NCI-H1694 (cell line): ENCODE measurements at places on chromosomes 6 and 20.
A peak's percentile ranks its signal among the peaks of the same experiment; 100 is the strongest.

DNA sequence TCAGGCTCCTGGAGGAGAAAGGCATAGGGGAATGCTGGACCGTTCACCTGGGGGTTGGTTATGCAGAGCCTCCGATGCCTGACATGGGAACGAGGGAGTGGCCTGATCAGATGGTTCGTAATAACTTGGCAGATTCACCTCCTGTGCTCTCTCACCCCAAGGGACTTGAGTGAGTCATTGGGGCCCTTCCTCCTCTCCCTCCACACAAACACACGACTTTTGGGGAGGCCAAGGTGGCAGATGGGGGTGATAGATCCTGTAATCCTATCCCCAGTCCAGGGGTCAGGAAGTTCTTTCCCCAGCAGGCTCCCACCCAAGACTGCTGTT, 45.6 kb upstream of the ARFGEF2 start:
- no peak for DNase-seq

- DNase-seq, result no peak
Measured at GRCh38 chr6:23957017-23957416, 169.0 kb upstream of the NRSN1 start.

- no peak for DNase-seq
Measured at GRCh38 chr20:16061351-16061750, 511.9 kb downstream of the KIF16B start.

DNA sequence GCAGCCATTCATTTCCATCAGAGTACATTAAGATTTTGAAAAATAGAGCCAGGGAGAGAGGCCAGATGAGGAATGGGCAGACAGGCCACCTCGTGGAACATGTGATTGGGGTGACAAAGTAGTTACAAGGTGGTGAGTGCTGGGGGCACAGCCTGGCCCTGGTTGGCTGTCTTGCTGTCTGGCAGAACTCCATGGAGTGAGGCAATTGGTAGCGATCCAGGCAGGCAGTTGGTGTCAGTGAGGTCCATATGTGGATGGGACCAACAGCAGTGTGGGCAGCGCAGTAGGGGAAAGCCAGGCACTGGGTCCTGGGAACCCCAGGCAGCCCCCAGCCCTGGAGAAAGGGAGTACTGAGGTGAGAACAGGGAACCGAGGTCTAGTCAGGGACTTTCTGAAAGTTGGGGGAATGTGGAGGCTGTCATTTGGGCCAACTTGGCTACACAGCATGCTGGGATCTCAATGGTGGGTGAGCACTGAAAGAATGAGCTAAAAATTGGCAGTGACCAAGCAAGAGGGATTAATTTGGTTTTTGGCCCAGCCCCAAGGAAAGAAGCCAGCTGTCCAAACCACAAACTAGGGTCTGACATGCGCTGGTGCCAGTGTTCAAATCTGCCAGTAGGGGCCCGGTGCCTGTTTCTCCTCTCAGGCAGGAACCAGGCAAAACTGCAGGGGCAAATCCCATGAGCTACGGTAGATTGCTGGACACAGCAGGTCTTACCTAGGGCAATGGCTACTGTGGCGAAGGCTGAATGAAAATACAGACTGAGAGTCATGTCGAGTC, 61.4 kb upstream of the E2F3 start:
- DNase-seq, result peak; percentile 95

DNA sequence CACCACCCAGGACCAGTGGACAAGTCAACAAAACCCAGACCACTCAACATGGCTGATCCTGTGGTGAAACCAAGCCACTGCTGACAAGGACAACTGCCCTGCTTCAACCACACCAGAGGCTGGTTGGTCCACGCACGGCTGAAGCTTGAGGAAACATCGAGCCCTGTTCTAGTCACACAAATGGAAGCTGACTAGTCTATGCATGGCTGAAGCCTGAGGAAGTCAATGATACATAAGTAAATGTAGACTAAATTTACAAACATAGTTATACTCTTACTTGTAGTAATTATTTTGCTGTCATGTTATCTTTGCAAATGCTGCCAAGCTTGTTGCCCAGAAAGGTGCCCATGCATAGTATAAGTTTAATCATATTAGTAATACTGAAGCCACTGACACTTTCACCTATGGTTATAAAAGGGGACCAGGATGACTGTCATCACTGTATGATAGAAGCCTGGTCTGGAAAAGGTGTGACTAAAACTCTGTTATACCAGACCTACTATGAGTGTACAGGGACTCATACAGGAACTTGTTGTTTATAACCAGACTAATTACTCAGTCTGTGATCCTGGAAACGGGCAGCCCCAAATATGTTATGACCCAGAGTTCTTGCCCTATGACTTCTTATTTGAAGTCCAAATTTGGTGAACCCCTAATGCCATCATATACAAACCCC, 5.6 kb downstream of the IL22RA2 start:
- no peak for DNase-seq

- no peak for DNase-seq
Measured at GRCh38 chr20:56420940-56421688, 9.1 kb downstream of the CASS4 start.

DNA sequence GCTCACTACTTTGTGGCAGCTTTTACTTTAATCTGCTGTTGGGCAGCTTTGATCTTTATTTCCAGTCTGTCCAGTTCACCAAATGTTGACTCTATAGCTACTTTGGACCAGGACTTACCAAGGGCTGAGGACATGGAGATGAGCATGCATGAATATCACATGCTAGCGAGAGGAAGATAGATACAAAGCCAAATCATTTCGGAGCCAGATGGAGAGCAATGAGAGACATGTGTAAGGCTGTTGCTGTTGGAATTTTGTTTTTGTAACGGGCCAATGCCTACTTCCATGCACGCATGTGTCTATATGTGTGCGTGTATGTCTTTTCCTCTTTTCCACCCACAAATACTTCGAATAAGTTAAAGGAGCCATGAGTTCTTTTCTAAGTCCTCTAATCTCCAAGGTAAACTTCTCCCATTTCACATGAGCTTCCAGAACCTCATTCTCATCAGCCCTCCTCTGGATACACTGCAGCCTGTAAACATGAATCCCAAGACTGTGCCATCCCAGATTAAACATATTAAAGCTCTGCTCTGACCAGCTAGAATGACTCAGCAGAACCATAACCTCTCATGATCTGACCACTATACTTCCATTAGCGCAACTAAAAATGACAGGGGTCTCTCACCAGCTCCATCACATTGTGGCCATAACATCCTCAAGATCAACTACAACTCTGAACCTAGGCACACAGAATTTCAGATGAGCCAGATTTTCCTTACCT, 160.7 kb downstream of the LRFN2 start:
- peak; percentile 75 for DNase-seq

GRCh38 chr6:154462425-154462824, 48.1 kb downstream of the CNKSR3 start:
- DNase-seq, result no peak

- no peak for DNase-seq
Measured at GRCh38 chr6:24565196-24565595, 70.4 kb downstream of the ALDH5A1 start.

- no peak for DNase-seq
Measured at GRCh38 chr6:147075381-147075780, 128.8 kb upstream of the STXBP5 start.

DNA sequence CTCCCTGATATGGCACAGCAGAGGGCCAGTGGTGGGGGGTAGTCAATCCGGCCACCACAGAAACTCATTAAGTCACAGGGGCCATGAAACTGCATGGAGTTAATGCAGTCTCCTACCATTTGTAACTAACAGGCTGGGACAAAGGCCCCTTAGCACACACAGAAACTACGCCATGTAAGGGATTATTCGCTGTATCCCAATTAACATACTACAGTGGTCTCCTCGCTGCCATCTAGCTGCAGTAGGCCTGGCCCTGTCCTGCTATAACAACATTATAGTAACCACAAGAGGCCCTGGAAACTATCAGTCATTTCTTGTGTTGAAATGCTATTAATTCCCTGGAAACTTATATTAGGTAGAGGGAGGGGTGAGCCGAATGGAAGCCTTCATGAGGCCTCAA, 72.3 kb upstream of the CCN2 start:
- no peak for DNase-seq

GRCh38 chr20:21900431-21900830, 195.0 kb downstream of the PAX1 start:
- DNase-seq, result no peak

DNA sequence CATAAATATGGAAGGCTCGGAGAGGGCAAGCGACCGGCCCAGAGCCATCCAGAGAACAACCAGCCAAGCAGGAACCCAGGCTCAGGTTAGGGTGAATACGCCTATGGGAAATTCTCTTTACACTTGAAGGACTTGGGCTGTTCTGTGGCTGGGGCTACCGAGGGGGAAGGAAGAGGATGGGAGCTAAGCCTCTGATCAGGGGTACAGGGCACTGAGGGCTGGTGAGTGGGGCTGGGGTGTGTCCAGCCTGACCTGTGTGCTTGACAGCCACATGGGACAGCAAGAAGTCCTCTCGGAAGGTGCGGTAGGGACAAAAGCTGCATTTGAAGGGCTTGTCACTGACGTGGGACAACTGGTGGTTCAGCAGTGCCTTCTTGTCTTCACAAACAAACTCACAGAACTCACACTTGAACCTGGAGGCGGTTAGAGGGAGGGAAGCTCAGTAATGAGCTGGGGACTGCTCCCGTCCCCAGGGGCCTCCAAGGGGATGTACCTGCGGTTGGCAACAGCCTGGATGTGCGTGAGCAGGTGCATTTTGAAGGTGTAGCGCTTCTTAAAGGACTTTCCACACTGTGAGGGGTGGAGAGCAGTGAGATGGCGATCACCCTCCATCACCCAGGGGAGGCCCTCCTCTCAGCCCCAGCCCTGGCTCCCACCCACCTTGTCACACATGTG, 11.9 kb downstream of the ZNF335 start:
- DNase-seq, result no peak
